ENCODE measurements at places on chromosomes 5 and 9.

- no peak for DNase-seq
Observed at GRCh38 chr5:14787801-14788579, 83.6 kb downstream of the ANKH start.

DNA sequence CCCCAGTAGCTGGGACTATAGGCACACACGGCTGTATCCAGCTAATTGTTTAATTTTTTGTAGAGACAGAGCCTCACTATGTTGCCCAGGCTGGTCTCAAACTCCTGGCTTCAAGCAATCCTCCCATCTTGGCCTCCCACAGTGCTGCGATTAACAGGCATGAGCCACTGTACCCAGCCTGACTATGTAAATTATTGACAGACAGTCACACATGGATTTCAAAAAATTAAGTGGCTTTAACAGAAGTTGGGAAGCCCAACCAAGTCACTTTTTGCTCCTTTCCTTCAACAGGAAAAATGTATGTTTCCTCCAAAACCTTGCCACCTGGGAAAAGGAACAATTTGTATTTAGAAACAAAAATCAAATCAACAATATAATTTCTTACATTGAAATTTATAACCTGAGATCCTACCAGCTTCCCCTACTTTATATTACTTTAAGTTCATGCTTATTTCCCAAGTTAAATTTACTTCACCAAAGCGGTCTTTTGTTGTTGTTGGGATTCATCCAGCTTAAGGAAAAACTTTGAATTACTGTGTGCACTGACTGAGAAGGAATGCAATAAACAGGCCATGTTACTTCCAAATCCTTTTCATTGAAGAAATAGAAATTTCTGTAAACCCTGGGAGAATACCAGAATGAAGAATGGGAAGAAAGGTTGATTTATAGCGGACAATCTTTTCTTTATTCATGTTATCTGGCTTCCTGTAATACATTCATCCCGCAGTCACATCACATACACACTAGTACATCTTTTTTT lies 8.6 kb downstream of the PCA3 start:
- DNase-seq: no peak

DNA sequence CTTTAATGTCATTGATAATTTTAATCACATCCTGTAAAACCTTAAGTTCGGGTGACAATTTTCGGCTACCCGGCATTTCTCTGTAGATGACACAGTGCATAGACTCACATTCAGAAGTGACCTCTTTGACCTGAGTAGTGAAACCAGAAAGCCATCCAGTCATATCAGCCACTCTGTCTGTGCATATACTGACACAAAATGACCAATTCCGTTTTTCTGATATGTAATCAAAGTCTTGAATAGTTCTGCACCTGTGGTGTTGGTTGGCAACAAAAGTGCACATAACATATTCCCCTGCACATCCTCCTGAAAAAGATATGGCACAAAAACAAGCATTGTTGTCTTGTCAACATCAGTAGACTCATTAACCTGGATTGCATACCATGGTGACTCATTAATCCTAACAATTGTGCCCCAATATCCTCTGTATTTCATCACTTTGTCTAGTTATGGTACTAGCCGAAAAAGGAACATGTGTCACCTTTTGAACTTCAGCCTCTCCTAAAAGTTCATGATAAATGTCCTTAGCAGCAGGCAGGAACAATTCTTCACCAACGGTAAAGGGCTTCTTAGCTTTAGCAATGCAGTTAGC lies 4.6 kb upstream of the HNRNPA0 start:
- DNase-seq: no peak

GRCh38 chr5:72006361-72006760 lies 100.9 kb upstream of the MAP1B start:
- DNase-seq: no peak

DNA sequence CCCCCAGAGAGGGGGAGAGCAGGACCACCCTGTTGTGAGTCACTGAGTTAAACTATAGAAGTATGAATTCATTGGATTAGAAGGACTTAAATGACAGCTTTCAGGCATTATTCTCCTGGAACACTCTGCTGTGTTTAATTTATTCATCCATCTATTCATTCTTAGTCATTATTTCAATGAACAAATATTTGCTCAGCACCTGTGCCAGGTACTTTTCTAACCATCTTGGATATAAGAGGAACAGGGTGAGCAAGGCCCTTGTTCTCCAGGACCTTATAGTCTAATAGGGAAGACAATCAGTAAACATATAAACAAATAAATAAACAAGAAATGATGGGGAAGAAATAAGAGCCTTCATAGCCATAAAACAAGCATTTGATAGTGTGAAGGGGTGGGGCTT lies 483.9 kb upstream of the BRINP1 start:
- no peak for DNase-seq

DNA sequence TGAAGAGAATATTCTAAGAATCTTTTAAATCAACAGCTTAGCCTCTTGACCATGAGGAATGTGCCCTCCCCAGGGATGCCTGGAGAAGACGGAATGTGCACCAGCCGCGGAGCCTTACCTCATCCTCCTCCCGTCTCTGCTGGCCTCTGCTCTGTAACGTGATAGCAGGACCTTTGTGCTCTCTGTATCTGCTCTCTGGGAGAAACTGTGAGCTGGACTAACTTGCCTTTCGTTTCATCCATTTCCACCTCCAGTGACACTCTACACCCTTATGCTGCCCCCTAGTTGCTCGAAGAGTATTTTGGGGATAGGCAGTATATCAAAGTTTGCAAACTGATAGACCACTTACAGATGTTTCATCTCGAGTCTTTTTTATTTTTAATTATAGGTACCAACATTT lies 141.4 kb downstream of the NPR3 start:
- no peak for DNase-seq

DNA sequence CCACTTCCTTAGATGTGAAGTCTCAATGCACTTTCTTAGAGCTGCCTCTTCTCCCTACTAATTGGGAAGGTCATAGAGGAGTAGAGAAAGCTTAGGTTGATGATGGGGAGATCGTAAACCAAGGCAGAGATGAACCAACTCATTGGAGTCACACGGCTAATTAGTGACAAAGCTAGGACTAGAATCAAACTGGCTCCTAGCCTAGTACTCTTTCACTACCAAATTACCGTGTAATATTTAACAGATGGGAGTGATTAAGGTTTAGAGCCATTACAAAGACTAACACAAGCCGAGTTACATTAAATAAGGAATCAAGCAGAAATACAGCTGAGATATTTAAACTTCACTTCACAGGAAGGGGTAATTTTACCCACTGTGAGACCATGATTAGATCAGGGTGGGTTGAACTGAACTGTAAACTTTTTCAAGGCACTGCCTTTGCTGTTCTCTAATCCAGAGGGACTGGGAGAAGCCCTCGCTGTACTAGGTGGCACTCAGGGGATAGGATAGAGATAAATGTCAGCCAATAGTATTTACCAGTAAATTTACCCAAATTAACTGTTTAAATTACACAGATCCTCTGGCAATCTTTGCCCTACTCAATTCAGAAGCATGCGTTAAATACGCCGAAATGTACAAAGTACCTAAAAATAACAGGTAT lies 166.4 kb upstream of the PIK3R1 start:
- DNase-seq: no peak

GRCh38 chr5:66741394-66741793 lies 145.2 kb downstream of the MAST4 start:
- no peak for DNase-seq

GRCh38 chr5:59565551-59565950 lies 328.0 kb downstream of the PDE4D start:
- DNase-seq: no peak

DNA sequence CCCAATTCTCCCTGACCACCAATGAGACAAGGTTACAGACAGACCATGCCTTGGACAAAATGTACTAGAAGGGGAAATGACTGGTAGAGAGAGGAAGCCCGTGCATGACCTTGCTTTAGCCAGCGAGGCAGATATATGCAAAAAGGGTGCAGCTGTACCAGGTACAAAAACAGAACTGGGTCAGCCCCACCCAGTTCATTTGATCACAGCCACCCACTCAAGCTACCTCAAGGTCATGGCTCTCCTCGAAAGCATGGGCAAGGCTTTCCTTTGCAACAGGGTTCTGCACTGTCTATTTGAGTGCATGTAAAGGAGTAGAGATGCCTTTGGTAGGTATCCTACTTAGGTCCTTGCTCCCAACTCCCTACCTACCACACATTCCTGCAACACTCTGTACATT lies 33.3 kb downstream of the TLE1 start:
- DNase-seq: no peak

- no peak for DNase-seq
Observed at GRCh38 chr9:91187965-91188344, 173.8 kb downstream of the AUH start.

DNA sequence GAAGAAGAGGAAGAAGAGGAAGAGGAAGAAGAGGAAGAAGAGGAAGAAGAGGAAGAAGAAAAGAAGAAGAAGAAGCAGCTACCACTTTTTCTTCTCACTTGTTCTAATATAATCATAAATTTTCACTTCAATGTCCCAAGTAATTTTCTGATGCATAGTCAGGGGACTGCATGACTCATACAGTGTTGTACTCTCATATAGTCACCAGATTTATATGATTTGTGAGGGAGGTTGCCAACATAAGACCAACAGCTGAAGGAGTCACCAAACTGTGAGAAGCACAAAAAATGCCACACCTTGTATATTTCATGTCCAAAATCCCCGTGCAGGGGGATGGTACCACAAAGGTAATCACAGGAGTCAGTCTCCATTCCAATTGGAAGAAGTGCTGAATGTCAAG lies 32.7 kb upstream of the DMRTA1 start:
- no peak for DNase-seq

GRCh38 chr9:87395804-87396479 lies 101.7 kb upstream of the DAPK1 start:
- no peak for DNase-seq

DNA sequence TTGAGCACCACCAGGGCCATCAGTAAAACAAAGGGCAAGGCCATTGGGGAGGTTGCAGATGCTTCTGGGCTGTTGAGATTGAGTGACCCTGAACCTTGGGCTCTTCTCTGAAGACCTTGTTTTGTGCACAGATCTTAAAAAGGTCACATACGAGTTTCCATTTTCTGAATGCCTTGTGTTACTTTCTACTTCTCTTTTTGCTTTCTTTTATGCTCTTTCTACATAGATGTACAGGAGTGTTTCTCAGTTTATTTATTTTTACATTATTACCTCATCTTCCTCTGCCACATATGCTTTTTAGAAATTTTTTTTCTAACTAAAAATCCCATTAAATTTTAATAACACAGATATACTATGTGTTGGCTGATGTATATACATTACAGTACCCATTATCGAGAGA lies at the start of gene IFNA5:
IFNA5 (minus strand) TSS at position 101 of the 400 bp plus-strand sequence; CDS start at position 44, 57 bp downstream.
- DNase-seq: no peak

DNA sequence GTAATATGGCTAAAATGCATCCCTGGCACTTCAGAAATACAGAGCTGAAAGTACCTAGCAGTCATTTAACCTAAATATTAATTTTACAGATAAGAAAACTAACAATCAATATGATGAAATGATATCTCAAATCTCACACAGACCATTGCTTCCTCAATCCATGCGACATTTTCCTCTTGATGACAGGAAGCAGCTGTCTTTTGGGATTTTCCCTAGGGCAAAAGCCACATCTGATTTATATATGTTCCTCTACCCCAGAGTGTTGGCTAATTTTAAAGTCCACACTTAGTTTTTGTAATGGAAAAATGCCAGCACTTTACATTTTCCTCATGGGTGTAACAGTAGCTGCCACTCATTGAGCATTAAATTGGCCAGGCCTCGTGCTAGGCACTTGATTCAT lies 47.7 kb upstream of the ITGA1 start:
- no peak for DNase-seq

DNA sequence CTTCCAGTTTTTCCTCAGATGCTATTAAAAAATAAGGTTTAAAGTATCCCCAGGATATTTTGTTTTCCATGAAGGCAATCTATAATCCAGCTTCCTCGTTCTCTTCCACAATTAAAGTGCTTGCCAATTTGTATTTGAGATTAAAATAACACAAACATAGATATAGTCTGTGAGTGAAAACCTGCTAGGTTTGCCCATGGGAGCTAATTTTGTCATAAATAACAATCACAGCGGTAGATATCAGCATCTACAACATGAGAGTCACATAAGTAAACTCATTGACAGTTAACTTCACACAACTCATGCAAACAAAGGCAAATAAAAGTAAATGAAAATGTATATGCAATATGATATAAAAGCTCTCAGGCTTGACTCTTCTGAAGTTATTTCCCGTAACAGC lies 29.2 kb upstream of the RASGRF2 start:
- DNase-seq: no peak

DNA sequence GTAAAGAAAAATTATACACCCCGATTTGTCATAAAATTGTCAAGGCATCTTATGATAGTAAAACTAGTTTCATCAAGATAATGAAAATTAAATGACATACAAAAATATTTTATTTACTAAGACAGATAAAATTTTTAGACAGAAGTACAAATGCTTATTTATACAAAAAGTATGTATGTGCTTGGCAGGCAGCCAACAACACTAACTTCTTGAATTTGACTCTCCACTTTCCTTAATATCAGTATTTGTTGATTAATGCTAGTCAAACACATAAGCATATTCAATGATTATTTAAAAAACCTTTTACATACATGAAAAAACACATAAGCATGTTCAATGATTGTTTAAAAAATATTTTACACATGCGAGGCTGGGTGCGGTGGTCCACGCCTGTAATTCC lies 1079.9 kb upstream of the CDH6 start:
- no peak for DNase-seq

GRCh38 chr5:158812408-158812807 lies 287.3 kb downstream of the EBF1 start:
- peak; percentile 14 for DNase-seq

DNA sequence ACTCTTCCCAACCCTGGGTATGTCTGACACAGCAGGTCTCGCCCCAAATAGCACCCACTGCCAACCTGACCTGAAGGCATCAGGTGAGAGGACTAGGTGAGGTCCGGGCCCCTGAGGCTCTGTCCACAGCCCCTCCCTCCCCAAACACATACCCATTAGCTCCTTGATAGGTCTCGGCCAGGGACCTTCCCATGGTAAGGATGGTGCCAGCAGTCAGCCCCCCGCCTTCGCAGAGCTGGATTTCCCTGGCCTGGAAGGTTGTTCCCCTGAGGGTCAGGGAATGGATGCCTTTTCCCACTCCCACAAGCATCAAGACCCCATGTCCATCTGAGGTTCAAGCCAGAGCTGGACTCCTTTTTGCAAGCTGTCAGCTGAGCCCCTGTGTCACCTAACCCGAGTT lies 2.7 kb downstream of the ENHO start:
- no peak for DNase-seq

DNA sequence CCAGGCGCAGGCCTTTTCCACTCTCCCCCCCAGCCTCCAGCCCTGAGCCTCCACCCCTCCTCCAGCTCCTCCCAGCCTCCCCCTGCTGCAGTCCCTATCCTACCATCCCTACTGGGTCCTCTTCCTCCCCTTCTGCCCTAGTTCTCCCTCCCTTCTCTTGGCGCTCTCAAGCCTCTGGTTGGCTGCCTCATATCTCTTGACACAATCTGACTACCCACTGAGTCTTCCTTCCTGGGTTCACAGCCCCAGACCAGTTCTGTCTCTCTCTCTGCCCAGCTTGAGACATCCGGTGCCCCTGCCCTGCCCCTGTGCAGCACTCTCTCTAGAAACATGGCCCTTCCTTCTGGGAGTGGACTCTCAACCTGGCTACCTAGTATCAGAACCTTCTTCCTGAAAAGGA lies 76.2 kb downstream of the TSPAN17 start:
- DNase-seq: no peak

- DNase-seq: no peak
Observed at GRCh38 chr5:36670548-36670947, 64.1 kb downstream of the SLC1A3 start.

All from CD8-positive, alpha-beta memory T cell (primary cell).